ENCODE measurements at places on chromosomes 6 and 20.

GRCh38 chr20:60877071-60877857 is 374.8 kb upstream of the CDH4 start:
- no peak for DNase-seq

DNA sequence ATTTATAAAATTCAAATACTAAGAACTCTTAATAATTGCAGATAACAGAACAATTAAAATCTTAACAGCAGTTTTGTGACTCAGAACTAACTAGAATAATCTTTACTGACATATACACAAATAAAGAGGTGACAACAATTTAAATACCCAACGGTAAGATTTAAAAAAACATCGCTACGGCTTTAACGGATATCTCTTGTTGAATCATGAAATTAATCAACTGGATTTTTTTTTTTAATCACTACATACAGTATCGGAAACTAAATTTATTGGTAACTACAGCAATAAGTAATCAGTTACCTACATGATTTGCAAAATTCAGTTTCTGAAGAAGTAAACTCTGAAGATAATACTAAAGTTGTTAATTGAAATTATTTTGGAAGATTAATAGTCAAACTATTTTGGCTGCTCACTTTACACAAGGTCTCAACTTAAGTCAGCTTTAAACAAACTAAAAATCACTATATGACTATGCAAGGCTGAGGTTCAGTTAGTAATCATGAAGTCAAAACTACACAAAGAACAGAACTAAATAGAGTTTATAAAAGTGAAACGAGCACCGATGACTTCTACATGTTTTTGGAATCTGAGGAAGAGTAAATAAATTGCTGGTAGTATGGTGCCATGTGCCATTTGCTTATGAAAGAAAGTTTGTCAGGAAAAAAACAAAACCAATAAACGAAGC is 128.8 kb downstream of the HUS1B start:
- DNase-seq: no peak

DNA sequence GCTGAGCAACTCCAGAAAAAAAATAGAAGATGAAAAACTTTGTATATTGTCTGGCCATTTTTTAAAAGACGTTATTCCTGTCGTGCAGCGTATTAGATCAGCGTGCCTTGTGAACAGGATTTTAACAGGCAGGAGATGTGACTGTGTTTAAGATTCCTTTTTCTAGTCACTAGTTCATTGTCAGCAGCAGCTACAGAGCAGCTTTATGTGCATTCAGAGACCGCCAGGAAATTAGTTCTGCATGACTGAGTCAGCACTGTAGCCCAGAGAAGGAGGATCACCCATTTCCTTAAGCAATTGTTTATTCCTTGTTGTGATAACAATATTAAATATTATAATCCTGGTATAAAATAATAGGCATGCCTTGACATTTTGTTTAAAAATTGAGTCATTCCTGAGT is 75.4 kb upstream of the ADGRB3 start:
- no peak for DNase-seq

- DNase-seq: no peak
Observed at GRCh38 chr6:61909486-61909885, 376.5 kb downstream of the KHDRBS2 start.

GRCh38 chr6:57247603-57248002 is 25.5 kb upstream of the RAB23 start:
- no peak for DNase-seq

DNA sequence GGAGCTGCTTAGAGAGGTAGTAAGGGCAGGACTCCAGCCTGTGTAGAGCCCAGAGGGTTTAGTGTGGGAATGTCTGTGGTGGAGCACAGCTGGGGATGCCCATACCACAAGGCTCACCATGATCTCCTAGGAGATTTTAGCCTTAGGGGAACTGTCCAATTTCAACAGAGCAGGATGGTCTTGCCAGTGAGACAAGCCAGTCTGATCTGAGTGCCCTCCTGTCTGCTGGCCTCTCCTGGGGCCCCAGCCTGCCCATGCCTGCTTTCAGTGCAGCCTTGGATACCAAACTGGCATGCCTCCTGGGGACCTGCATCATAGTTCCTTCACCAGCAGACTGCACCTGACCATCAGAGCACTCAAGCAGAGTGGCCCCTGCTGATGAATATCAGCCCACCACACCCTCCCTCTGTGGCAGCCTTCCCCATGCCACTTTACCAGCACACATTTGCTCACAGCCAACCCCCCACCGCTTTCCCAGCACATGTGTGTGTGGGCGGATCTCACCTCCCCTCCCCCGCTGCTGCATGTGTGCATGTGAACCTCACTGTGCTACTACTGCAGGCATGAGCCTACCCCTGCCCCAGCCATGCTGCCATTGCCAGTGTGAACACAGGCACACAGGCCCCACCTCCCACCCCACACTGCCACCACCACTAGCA is 7.9 kb upstream of the TREM1 start:
- no peak for DNase-seq

Measured in Kasumi-1 (cell line).